ENCODE measurements at places on chromosomes 7 and 10. TPM values are rescaled to one million over a fixed set of nuclear protein-coding genes. Genes with fewer than 3 reads are reported as not detected.

The AGMO gene
- 0.54 TPM for total RNA-seq

The SPDYE11 gene
- not detected for total RNA-seq

The SAMD9 gene
- total RNA-seq = 5.6 TPM

The SHTN1 gene
- 2.9 TPM for total RNA-seq

The PLAU gene
- total RNA-seq = 55.2 TPM

Measured in cardiac atrium fibroblast (primary cell).